ENCODE measurements at places on chromosomes 5 and 9.

DNA sequence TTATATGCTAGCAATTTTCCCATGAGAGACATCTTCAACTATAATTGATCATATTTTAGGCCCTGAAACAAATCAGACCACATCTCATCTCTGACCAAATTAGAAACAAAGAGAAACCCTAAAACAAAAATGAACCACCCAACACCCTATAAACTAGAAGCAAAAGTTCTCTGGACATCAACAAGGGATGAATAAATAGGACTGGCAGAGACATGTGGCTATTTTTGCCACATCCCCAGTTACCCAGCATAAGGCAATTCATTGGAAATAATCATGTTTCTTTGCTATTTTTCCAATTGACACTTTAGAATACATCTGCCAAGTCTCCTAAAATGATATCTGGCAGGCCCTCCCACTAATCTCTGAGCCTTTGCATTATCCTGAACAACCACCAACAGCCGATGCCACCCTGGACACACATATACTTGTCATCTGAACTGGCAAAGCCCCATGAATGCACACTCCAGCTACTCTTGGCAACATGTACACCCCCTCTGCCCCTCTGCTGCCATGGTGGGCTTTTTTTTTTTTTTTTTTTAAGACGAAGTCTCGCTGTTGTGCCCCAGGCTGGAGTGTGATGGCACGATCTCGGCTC, 53.5 kb upstream of the EQTN start:
- DNase-seq, result no peak

DNA sequence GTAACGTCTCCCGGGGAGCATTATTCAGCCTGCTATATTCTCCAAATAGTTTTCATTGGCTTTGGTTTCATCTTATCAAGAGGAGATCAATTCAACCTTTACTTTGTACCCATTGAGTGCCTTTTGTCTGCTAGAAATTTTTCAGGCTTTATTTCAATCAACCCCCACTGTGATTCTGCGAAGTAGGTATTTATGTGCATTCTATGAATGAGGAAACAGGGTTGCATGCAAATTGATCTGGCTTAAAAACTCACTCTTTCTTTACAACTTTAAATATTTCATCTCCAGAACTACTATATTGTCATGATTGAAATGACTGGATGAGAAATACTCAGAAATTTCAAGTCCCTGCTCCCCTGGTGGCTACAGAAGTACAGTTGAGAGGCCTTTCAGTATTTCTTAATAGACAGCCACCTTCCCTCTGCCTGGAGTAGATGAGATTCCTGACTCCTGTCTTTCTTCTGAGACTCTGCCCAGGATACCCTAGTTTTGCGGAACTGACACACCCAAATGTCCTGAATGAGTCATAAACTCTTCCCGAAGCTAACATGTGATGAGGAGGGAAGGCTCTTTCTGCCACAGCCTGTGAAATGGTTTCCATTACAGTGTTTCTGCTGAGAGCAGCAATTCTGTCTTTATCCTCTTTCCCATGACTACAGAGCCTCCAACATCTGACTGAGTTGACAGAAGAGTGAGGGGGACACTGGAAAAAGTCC, 52.6 kb upstream of the TNC start:
- no peak for DNase-seq

GRCh38 chr9:96510258-96510657, 60.3 kb downstream of the HABP4 start:
- DNase-seq, result no peak

DNA sequence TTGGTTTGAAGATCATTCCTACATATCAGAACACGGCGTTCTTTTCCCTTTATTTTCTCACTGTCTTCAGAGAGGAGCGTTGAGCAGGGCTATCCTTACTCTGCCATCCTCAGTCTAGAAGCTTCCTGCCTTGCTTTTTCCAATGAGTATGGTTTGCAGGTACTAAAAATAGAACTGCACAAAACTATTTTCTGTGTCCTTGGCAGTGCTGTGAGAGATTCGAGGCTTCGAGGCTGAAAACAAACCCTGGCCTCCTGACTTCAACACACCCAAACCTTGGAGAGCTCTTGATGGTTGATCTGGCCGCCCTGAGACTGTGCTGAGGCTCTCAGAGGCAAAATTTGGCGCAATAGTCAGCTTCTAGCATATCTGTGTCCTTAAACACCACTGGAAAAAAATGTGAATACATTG, 78.9 kb downstream of the GOLPH3 start:
- DNase-seq, result no peak

- DNase-seq, result no peak
Observed at GRCh38 chr9:77944556-77945243, 86.9 kb downstream of the GNAQ start.

DNA sequence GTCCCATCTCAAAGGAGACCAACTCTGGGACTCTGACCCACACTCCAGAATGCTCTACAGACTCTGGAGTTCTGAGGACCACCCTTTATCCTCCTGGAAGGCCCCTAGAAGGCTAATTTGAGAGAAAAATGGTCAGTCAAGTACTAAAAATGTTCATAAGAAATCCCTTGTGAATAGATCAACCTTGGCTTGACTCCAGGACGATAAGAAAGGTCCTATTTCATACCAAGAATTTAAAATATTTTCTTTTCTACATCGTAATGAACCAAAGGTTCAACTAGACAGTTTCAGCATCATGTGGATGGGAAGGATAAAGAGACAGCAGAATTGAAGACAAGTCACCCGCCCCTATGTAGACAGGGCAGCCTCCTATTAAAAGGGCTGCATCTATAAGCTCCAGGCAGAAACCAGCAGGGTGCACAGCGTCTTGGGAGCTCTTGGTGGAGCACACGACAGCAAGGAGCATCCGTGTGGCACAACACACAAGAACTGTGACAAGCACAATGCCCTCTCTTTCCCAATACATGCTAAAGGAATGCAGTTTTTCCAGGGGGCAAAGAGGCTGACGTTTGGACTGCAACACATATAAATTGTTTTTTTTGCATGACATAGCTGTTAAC, 38.3 kb downstream of the RASEF start:
- DNase-seq, result no peak

DNA sequence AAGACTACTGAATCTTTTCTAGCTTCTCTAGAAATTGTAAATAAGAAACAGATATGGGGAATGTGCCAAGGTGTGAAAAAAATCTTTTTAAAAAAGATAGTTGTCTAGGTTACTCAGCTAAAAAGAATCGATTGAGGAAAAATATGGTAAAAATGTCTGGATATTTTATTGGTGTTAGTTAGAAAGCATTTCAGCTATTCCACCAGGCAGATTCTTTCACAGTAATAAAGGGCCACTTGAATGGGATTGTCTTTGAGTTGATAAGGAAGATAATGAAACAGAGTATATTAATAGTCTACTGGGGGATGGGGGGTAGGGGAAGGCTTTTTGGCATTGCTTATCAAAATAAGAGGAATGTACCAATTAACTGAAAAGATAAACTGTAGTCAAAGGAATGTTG, 51.9 kb downstream of the SLIT3 start:
- DNase-seq, result no peak

- no peak for DNase-seq
Observed at GRCh38 chr5:79401216-79401615, 112.7 kb downstream of the HOMER1 start.

DNA sequence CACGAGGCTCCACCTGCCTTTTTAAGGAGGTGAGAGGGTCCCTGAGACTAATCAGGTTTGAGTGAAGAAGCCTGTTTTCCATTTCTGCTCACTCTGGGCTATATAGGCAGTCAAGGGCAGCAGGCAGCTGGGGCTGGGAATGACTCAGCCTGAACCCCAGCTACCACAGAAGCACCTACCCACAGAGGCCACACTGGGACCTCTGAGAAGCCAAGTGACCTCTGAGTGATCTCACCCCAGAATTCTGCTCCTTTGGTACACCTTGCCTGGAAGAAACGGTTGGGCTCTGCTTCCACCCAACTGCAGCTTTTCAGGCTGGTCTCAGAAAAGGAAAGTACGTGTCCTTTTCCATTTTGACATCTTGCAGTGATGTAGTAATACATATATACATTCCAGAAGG, 6.8 kb downstream of the FAM219A start:
- no peak for DNase-seq

GRCh38 chr9:119868694-119869093, 499.5 kb upstream of the BRINP1 start:
- DNase-seq, result no peak

DNA sequence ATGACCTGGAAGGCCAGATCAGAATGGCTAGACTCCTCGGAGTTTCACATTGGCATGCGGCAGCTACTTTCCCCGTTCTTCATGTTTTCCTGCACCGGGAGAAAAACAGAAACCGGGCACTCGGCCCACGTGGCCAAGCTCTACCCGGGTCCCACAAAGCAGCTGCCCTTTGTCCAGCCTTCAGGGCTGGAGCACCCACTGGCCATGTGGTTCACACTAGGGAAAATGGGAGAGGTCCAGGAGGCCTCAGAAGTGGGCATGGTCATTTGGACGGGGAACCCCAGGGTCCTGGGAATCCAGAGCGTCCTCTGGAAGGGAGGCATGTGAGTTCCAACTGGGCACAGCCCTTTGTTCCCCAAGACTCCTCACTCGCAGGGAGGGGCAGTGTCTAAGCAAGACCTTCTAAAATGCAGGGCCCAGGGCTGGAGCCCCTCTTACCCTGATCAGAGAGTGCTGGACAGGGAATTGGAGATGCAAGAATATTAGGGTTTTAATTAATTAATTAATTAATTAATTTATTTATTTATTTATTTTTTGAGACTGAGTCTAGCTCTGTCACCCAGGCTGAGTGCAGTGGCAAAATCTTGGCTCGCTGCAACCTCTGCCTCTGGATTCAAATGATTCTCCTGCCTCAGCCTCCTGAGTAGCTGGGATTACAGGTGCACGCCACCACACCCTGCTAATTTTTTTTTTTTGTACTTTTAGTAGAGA, 97.2 kb upstream of the CPEB4 start:
- no peak for DNase-seq

DNA sequence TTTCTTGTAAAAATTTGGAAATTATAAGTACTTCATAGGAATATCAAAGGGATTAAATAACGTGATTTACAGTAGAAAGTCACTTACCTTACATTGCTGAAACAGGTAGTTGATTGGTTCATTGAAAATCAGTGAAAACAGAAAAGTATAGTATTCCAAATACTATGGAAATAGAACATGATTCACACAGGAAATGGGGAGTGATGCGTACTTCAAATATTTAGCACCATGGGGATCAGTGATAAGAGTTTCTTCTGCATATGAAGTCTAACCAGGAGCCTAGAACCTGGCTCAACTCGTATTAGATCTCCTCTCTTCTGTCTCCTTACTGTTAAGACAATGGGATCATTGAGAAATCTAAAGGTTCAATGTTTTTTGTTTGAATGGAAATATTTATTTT, 133.3 kb downstream of the FAM174A start:
- no peak for DNase-seq

DNA sequence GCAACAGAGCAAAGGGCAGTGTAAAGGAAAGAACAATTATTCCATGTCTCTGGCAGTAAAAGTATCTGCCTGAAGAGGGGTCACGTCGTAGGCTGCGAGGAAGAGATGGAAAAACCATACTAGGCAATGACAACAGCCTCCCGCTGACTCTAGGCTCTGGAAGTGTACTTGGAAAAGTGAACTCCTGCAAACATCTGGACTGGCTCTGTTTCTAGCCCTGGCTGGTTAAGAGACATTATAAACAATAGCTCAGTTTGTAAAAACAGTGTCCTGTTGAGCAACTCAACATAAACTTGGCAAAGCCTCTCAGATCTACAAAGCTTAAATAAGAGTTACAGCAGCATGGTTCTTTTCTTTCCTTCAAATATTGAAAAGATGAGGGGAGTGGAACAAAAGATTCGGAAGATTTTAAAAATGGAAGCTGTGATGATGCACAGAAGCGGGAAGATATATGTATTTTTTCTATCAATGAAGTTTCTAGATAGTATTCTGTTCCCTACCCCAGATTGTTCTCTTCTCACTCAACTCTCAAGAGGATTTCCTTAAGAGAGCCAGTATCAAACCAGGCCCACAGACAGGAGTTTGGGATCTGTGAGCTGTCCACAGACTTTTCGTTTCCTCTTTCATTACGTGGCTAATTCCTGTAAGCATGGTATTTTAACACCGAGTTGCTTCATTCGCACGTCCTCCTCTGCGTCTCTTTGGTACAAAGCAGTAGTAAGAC, 79.4 kb downstream of the SPTLC1 start:
- no peak for DNase-seq

DNA sequence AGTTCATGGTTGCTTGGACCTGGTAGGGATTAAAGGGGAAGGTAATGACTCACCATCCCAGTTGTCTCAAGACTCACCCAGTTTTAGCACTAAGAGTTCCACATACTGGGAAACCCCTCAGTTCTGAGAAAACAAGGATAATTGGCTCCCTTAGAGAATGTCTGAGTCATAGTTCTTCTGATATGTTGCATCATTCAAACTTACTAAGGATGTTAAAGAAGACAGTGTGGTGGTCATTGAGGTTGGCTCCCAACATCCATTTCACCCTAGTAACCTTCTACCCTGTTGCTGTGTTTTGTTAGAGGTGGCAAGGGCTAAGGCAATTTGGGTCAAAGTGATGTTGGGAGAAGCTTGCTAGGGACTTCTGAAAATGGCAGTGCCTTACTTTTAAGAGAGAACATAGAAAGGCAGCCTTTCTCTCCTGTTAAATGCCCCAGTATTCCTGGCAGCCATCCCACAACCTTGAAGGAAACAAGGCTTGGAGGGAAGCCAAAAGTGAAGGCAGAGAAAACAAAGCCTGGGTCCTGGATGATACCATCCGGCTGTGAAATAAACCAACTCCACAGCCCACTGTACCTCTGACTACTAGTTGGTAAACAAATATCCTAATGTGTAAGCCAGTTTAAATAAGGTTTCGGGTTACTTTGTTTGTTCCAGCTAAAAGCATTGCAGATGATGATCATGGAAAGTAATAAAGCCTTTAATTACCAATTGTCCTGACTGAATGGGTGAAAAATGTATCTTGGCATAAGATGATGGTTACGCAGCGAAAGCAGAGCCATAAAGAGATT, 80.4 kb upstream of the ADAMTSL1 start:
- DNase-seq, result no peak
